ENCODE measurements at places on chromosomes 12 and 14.
A peak's percentile ranks its signal among the peaks of the same experiment; 100 is the strongest.

- no peak for DNase-seq
These were observed 29.6 kb upstream of the YAF2 start for GRCh38 chr12:42267413-42268190.

GRCh38 chr14:104680806-104681688 is 8.4 kb upstream of the INF2 start:
- no peak for DNase-seq

GRCh38 chr12:9869307-9870161 is at the start of gene CLEC2B:
Gene CLEC2B (minus strand): TSS chr12:9869354.
- DNase-seq = peak; percentile 46

DNA sequence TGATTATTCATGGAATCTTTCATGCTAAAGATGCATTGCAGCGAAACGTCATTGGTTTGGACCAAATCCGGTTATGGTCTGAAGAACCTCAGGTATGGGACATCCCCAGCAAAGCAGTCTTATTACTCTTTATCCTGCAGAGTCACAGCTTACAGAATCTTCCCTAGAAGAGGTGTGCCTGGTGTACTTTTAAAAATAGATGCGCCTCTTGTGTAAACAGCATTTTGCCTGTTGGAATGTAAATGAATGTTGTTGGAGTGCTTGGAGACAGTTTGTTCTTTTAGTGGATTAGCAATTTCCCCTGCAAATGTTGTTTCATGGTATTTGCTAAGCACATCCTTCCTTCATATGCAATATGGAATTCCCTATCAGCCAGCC is 242.5 kb downstream of the ZFP36L1 start:
- peak; percentile 80 for DNase-seq

- DNase-seq = no peak
These were observed 198.5 kb downstream of the KCNC2 start for GRCh38 chr12:75011120-75011519.
